ENCODE measurements at places on chromosomes 5 and 9.

GRCh38 chr5:113161806-113162205 lies 185.2 kb downstream of the DCP2 start:
- DNase-seq: no peak

DNA sequence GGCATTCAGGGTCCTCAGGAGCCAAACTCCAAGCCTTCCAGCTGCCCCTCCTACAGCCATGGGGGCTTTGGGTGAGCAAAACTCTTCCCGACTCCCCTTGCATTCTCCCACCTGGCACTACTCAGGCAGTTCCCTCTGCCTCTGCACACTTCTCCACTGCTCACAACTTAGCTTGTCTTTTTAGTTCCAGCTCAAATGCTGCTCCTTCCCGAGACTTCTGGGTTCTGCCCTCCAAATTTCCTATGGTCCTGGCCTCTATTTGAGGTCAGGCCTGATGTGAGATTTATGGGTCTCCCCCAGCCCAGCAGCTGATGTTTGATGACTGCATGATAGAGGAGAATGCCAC lies 5.7 kb upstream of the SLC25A48 start:
- no peak for DNase-seq

DNA sequence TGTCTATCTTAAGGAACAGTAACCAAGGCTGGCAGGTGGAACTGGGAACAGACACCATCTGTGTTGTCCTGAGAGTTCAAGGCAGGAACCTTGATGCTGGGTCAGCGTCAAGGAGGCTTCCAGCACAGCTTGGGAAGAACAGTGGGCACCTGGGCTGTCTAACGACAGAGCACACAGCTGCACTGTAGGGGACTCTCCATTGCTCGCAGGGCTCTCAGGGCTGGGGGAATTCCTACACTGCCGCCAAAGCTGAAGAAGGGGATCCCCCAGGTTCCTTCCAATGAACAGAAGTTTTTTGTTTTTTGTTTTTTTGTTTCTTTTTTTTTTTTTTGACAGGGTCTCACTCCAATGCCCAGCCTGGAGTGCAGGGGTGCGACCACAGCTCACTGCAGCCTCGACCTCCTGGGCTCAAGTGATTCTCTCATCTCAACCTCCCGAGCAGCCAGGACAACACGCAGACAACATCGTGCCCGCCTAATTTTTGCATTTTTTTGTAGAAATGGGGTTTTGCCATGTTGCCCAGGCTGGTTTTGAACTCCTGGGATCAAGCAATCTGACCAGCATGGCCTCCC lies 81.9 kb downstream of the PTPN3 start:
- DNase-seq: peak; percentile 15

DNA sequence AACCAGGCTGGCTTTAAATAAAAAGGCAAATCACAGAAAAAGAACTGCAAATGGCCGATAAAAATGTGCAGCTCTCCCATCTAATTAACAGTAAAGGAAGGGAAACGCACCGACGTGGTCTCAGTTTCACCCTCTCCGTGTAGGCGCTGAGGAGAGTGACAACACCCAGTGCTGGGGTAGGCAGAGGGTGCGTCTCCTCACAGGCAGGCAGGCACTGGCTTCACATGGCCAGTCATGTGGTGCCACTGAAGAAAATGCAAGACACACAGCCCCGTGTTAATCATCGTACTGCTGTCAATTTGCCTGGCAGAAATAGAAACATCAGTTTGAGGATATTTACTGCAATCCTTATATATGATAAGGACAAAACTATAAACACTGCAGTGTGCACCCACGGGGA lies 178.4 kb downstream of the FANCC start:
- DNase-seq: no peak

DNA sequence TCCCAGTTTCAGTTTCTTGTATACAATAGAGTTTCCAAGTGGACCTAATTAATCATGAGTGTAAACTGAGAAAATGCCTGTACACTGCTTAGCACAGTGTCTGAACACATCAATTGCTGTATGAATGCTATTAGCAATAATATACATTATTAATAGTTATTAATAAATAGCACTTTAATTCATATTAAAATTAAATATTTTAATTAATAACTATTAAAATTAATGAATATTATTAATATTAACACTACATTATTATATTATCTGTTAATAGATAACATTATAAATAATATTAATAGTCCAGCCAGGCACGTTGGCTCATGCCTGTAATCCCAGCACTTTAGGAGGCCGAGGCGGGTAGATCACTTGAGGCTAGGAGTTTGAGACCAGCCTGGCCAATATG lies 244.9 kb upstream of the ANKRD55 start:
- no peak for DNase-seq

- no peak for DNase-seq
Observed at GRCh38 chr5:143051244-143052058, 281.3 kb downstream of the ARHGAP26 start.

DNA sequence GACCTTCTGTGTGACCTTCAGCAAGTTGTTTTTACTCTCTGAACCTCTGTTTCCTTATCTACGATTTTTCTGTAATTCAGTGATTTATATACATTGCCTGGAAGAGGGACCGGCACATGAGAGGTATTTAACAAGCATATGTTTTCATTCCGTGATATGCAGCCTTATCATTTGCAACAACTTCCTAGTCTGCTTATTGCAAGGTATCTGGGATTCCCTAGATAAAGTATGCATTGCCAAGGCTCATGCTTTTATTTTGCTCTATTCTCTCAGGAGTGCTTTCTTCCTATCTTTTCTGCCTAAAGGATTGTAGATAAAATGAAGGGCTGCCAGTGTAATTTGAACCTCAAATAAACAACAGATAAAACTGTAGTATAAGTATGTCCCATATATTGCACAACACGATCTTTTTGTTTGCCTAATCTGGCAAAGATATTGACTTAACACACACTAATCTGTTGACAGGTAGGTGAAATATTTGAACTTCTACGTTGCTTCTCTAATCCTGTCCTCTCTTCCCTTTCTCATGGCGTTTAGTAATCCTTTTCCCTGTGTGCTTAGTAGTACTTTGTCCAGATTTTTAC lies 377.2 kb upstream of the TNC start:
- DNase-seq: no peak

GRCh38 chr9:137339045-137339907 lies 37.2 kb upstream of the NRARP start:
- DNase-seq: no peak

- no peak for DNase-seq
Observed at GRCh38 chr5:54882841-54883240, 102.6 kb downstream of the ESM1 start.

GRCh38 chr5:138711811-138712210 lies 41.4 kb upstream of the CTNNA1 start:
- DNase-seq: no peak

- no peak for DNase-seq
Observed at GRCh38 chr5:135514116-135514515, 21.6 kb downstream of the NEUROG1 start.

GRCh38 chr5:61623401-61624069 lies 291.5 kb downstream of the ZSWIM6 start:
- DNase-seq: no peak

DNA sequence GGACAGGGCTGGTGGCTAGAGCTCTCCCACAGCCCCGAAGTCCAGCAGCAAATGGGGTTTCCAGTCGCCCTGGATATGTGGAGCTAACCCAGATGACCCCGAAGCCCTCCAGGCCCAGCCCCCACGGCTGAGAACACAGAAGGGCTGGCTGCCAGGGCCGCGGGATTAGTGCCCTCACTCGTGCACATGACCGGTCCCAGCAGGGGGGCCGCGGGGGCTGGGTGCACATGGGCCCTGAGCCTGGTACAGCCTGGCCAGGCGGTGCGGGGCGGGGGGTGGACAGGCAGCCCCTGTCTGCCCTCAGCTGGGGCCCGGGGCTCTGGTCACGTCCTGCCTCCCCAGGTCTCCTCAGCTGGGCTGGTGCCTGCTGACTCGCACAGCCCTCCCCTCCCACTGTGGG lies 5.9 kb downstream of the SSNA1 start:
- DNase-seq: no peak

DNA sequence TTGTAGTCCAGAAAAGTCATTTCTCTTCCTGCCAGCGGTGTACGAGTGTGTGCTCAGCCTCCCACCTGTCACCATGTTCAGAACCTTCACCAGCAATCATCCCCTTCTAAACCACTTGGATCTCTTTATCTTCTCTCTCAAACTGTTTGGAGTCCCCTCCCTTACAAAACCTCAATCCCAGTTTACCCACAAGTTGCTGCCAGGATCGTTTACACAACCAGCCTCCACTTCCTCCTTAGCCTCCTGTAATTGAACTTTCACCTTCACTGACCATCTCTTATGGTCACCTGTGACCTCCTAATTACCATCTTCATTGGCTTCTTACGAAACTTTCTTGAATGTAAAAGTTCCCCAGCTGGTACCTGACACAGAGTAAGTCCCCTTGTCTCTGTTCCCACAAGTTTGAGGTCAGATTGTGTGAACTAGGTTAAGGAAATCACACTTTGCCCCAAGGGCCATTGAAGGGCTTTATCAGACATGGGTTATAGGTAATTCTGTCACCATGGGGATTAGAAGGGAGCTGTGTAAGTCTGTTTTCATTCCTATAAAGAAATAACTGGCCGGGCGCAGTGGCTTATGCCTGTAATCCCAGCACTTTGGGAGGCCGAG lies 20.0 kb downstream of the RNF44 start:
- DNase-seq: no peak

DNA sequence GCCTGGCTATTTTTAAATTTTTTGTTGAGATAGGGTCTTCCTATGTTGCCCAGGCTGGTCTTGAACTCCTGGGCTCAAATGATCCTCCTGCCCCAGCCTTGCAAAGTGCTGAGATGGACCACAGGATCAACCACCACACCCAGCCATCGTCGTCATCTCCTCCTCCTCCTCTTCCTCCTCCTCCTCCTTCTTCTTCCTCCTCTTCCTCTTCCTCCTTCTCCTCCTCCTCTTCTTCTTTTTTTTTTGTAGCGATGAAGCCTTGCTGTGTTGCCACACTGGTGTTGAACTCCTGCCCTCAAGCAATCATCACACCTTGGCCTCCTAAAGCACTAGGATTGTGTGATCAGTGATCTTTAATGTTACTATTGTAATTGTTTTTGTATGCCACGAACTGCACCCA lies 49.4 kb upstream of the ERBIN start:
- DNase-seq: no peak

- no peak for DNase-seq
Observed at GRCh38 chr9:4905135-4905490, 80.0 kb upstream of the JAK2 start.

- DNase-seq: no peak
Observed at GRCh38 chr5:145591578-145591977, 243.6 kb downstream of the PRELID2 start.

DNA sequence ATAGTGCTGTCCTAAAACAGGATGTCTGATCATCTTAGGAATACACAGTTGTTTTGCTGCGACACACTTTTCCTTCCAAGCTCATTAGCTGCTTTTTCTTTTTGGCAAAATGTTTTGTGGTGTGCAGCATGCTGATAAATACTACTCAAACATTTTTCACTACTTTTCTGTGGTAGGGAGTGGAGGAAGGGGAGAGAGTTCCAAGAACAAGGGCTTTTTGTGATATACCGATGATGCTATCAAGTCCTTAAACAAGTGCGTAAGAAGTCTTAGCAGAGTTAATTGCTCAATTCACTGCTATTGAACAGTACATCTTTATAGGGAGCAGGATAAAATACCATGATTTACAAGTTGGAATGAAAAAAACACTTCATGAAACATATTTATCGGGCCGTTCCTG lies 23.6 kb upstream of the TEK start:
- no peak for DNase-seq

DNA sequence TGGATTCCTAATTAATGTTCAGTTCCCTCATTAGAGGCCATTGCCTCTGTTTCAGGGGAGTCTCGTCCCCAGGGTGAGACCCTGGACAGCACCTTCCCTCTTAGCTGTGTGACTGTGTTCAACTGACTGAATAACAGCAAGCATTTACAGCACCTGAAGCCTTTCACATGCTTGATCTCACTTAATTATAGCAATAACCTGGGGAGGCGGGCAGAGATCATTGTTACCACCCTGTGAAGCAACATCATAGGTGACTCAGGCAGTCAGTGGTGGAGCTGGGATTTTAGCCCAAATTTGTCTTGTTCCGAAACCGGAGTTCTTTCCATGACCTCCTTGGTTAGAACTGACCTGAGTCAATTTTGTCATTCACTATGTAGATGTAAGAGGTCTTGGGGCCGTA lies 105.2 kb upstream of the RAD23B start:
- DNase-seq: no peak

GRCh38 chr5:172956228-172956627 lies 3.0 kb upstream of the RPL26L1 start:
- DNase-seq: no peak

GRCh38 chr5:74850789-74851425 lies 15.3 kb downstream of the FAM169A start:
- no peak for DNase-seq

DNA sequence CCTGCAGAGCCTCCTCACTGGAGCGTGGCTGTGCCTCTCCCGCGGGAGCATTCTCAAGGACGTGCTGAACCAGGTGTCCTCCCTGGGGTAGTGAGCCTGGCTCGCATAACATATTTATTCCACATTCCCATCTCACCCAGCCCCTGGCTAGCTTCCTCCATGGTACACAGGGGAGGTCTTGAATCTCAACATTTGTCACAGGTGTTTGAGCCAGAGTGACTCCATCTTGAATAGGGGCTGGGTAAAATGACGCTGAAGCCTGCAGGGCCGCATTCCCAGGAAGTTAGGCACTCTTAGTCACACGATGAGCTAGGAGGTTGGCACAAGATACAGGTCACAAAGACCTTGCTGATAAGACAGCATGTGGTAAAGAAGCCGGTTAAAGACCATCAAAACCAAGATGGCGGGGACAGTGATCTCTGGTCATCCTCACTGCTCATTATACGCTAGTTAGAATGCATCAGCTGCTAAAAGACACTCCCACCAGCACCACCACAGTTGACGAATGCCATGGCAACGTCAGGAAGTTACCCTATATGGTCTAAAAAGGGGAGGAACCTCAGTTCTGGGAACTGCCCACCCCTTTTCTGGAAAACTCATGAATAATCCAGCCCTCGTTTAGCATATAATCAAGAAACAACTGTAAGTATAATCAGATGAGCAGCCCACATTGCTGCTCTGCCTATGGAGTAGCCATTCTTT lies 273.8 kb upstream of the IRX4 start:
- DNase-seq: no peak

- no peak for DNase-seq
Observed at GRCh38 chr9:8533681-8534080, 734.1 kb upstream of the DMAC1 start.

GRCh38 chr5:158236511-158237335 lies 377.8 kb upstream of the CLINT1 start:
- DNase-seq: no peak

DNA sequence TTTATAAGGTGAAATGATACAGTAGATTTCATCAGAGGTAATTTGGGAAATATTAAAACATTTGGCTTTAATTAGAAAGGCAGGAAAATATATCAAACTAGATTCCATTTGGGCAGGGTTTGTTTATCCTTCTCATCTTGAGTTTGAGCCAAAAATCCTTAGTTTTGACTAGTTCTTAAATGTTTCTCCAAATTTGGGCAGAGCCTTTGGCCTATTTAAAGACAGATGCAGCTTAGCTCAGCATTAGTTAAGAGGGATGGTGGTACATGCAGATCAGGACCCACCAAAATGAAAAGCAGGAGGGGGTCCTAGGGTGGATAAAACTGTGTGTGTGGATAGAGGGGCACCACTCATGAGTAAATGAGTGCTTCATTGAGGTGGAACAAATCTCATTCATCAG lies 20.3 kb upstream of the ARRDC3 start:
- no peak for DNase-seq

Data from stimulated activated CD8-positive, alpha-beta memory T cell treated with anti-CD3 and anti-CD28 coated beads, Interleukin-2, amount 100 ng/mL, for 48 hours (primary cell).